ENCODE measurements at places on chromosomes 12 and 14.

DNA sequence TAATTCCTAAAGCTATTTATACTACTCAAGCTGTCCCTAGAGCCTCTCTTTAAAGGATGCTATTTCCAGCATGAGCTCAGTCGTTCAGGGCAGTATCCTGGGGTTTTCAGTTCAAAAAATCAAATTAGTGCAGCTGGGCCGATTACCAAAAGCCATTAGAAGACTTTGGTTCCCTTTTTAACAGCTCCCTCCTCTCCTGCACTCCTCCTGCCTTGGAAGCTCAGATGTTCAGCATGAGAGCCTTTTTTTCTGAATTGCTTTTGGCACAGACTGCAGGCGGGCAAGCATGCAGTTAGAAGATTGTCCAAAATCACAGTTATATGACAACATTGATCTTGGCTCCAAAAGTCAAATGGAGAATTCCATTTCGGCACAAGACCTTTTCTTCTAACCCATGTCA lies 179.6 kb downstream of the SLC35F4 start:
- no peak for DNase-seq

GRCh38 chr12:68538726-68539614 lies 71.7 kb upstream of the RAP1B start:
- DNase-seq: no peak

DNA sequence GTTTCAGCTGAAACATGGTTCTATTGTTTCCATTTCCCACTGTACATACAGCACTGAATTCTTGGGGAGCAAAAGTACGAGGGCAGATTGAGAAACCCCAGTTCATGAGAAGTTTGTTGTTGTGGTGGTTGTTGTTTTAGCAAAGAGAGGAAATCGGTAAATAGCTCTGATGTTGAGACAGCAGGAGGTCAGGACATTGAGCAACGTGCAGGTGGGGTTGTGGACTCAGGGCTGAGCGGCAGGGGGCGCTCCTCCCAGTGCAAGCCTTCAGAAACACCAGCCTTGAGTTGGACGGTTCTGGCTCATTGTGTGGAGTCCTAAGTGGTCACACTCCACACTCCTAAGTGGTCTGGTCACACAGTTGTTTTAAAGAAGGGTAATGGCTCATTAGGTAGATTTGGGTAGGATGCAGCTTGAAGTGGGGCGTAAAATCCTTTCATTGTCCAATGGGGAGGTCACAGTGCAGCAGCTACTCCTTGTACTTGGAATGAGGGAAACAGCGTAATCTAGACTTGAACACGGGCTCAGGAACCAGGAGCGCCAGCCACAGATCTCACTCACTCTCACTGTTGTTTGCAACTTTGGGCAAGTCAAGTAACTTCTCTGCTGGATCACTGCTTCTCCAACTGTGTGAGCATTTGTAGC lies 14.5 kb upstream of the PWP1 start:
- DNase-seq: peak; percentile 71

DNA sequence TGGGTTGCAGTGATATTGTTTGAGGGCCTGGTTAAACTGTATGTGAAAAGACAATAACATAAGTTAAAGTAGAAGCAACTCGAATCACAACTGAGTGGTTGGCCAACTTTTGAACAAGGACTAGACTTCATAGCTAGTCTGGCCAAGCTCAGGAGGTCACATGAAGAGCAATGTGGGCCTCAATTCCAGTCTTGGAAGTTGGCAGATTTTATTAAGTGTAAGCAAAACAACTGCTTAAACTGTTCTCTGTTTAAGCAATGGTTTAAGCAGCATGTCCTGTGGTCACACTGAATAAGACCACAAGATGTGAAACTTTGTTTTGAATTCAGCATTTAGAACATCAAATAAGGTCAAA lies 100.4 kb downstream of the TMTC3 start:
- DNase-seq: no peak
